ENCODE measurements at places on chromosomes 1 and 21.

- H3K36me3 ChIP-seq, result no peaks in the 10 kb centered on the region
- H3K27me3 ChIP-seq, result no peaks in the 10 kb centered on the region
- DNase-seq, result no peak
- peaks cover 21% of the 10 kb centered on the region for H3K4me1 ChIP-seq
- no peak overlapping the region for H3K4me3 ChIP-seq
Observed at GRCh38 chr1:226788965-226789364, 49.9 kb upstream of the ITPKB start.

DNA sequence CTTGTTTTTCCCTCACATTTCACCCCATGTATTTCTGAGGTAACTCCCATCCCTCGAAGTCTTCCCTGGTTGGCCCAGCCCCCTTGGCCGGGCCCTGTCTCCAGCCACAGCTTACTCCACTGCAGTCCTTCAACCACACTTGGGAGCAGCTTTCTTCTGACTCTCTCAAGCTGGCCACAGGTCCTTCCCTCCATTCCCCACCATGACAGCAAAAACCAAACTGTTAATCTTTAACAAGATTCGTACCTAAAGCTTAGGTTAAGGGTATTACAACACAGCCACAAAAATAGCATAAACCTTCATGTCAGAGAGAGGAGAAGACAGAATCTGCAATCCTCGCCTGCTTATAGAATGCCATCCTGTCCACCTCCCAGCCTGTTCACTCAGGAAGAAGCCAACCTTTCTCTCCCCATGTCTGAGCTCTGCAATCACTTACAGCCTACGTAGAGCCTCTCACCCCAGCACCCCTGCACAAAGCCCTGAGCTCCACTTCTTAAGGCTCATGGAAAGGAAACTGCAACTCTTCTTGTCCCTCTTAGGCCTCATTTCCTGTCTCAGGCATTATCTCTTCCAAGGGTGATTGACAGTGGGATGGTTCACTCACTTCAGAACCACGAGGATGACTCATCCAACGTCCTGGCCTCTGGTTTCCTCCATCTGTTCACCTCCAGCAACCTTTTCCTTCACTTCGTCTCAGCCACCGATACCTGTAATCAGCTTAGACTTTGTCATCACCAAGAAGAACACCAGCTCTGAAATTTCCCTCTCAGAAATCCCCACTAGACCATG lies 72.8 kb downstream of the CD2 start:
- peak overlapping the region; percentile 83 for H3K4me3 ChIP-seq
- DNase-seq, result peak; percentile 78
- no peaks in the 10 kb centered on the region for H3K27me3 ChIP-seq
- peak overlapping the region; percentile 94 for H3K27ac ChIP-seq

GRCh38 chr21:37039411-37040075 lies 33.0 kb downstream of the RIPPLY3 start:
- H3K27me3 ChIP-seq, result peaks cover 3% of the 10 kb centered on the region
- H3K4me1 ChIP-seq, result peaks cover under 1% of the 10 kb centered on the region
- H3K36me3 ChIP-seq, result no peaks in the 10 kb centered on the region
- no peak overlapping the region for H3K27ac ChIP-seq

DNA sequence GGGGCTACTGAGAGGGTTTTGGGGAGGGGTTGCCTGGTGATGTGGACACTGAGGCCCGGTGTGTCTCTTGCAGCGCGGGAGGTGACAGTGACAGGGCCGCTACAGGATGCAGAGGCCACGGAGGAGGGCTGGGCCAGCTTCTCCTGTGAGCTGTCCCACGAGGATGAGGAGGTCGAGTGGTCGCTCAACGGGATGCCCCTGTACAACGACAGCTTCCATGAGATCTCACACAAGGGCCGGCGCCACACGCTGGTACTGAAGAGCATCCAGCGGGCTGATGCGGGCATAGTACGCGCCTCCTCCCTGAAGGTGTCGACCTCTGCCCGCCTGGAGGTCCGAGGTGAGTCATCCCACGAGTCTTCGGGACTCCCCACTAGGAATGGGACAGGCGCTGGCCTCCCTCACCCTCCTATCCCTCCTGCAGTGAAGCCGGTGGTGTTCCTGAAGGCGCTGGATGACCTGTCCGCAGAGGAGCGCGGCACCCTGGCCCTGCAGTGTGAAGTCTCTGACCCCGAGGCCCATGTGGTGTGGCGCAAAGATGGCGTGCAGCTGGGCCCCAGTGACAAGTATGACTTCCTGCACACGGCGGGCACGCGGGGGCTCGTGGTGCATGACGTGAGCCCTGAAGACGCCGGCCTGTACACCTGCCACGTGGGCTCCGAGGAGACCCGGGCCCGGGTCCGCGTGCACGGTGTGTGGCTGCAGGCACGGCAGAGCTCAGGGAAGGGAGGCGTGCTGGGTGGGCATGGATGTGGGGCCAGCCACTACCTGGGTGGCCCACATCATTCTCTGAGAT lies 72.5 kb downstream of the OBSCN start:
- no peak overlapping the region for H3K4me3 ChIP-seq
- DNase-seq, result no peak
- H3K4me1 ChIP-seq, result peaks cover under 1% of the 10 kb centered on the region
- H3K36me3 ChIP-seq, result no peaks in the 10 kb centered on the region
- H3K27me3 ChIP-seq, result no peaks in the 10 kb centered on the region

- no peaks in the 10 kb centered on the region for H3K36me3 ChIP-seq
- peak; percentile 23 for DNase-seq
Observed at GRCh38 chr1:22884806-22885530, 87.7 kb downstream of the LACTBL1 start.

DNA sequence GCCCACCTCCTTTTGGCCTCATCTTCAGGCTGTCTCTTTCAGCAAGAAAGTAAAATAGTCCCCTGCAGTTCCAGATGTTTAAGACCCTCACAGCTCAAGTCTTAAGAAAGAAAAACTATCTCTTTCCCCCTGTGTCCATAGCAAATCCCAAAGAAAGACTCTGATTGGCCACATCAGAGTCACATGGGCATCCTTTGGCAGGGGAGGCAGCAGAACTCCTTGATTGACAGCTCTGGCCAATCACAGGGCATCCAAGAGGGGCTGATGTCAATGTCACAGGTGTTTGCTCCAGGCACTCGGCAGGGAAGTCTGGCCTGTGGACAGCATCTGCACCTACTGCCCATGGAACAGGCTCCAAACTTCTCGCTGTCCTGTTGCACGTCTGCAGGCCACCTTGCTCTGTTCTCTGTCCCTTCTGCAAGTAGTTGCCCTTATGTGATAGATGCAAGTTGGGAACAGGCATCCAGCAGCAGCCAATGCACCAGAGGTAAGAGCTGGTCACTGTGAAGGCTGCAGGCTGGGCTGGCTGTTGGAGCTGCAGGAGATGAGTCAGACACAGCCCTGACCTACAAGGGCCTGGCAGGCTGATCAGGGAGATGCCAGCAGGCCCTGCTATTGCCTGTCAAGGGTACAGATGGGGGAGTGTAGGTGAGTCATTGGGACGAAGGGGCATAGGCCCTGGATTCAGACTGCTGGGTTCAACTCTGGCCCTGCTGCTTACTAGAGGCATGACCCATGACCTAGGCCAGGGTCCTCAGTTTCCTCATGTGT lies 96.8 kb upstream of the TMEM51 start:
- no peaks in the 10 kb centered on the region for H3K36me3 ChIP-seq
- no peak for DNase-seq
- H3K4me3 ChIP-seq, result no peak overlapping the region
- H3K27ac ChIP-seq, result no peak overlapping the region
- H3K27me3 ChIP-seq, result no peaks in the 10 kb centered on the region

GRCh38 chr1:17066361-17067068 lies 12.7 kb upstream of the SDHB start:
- H3K36me3 ChIP-seq, result peaks cover 2% of the 10 kb centered on the region
- no peak for DNase-seq
- H3K27me3 ChIP-seq, result no peaks in the 10 kb centered on the region
- H3K4me1 ChIP-seq, result peaks cover 7% of the 10 kb centered on the region
- H3K4me3 ChIP-seq, result no peak overlapping the region
- no peak overlapping the region for H3K27ac ChIP-seq

DNA sequence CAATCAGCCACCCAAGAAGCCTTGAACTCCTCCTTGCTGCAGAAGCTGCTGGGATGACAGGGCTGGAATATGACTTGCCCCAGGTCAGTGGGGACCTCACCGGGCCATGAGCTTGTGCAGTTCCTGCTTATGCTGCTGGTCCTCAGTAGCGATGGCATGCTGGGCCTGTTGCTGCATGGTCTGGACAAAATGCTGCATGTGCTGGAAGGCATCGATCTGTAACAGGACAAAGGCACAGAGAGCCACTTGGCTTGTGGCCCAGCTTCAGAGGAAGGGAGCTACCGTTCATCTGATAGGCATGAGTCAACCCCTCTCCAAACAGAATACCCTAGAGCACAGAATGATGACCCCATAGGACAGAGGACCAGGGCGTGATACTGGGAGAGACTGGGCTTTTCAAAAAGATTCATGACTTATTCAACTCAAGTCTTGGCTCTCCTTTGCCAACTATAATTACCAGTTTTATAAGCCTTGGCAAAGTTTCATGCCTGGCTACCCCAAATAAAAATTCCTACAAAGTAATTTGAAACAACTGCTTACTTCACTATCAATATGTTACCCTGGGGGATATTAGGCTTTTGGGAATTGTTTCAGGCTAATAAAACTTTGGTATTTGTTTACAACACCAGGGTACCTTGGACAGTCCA lies 34.7 kb upstream of the EXOSC10 start:
- H3K36me3 ChIP-seq, result peaks cover 10% of the 10 kb centered on the region
- H3K4me3 ChIP-seq, result no peak overlapping the region
- H3K27ac ChIP-seq, result no peak overlapping the region
- no peak for DNase-seq
- no peaks in the 10 kb centered on the region for H3K27me3 ChIP-seq

DNA sequence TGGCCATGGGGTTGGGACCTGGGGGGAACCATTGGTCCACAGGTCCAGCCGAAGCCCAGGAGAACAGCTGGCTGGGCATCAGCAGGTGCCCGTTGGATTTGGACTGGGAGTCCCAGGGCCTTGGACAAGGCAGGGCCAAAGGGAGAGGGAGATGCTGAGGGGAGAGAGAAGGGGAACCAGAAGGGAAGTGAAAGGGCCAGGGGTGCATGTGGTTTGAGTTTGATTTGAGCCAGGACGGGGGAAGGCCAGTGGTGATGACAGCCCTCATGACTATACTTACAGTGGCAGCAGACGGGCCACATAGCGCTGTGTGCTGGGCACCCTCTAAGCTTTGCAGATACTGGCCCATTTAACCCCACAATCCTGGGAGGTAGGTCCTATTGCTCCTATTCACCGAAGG lies 18.8 kb downstream of the AGRN start:
- H3K36me3 ChIP-seq, result peaks cover 6% of the 10 kb centered on the region
- peaks cover 23% of the 10 kb centered on the region for H3K4me1 ChIP-seq
- DNase-seq, result no peak
- H3K27me3 ChIP-seq, result peaks cover 13% of the 10 kb centered on the region
- H3K4me3 ChIP-seq, result no peak overlapping the region

DNA sequence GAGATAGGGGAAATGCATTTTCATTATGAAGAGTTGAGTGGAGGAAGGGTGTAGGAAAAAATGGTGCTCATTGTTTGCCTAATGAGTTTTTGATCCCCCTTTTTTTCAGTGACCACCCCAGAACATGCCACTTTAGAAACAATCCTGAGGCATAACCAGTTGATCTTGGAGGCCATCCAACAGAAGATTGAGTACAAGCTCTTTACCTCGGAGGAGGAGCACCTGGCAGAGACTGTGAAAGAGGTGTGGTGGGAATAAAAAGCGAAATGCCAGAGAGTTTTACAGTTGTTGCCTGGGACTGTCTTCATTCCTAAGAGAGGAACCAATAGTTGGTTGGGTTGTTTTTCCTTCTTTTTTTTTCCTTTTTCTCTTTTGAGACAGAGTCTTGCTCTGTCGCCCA lies 54.3 kb upstream of the EPHA8 start:
- H3K27ac ChIP-seq, result no peak overlapping the region
- H3K4me3 ChIP-seq, result no peak overlapping the region
- H3K36me3 ChIP-seq, result peaks cover 11% of the 10 kb centered on the region
- no peak for DNase-seq
- H3K4me1 ChIP-seq, result no peaks in the 10 kb centered on the region

DNA sequence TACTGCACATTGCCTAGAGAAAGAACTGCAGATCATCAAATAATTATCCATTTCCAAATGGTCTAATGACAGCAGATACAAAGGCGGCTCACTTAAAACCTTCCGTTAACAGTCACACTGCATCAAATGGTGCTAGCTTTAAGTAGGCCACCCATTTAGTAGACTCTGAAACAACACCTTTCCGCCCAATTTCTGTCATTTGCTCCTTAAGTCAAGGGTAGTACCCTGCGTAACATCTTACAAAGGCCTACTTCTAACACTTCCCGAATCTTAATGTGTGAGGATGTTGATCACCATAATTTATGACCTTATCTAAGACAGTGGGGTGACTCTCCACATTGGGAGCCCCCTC lies 692 bp upstream of the RALGPS2 start:
- peak overlapping the region; percentile 32 for H3K27ac ChIP-seq
- H3K4me1 ChIP-seq, result peaks cover 20% of the 10 kb centered on the region
- DNase-seq, result no peak
- peak overlapping the region; percentile 79 for H3K4me3 ChIP-seq
- H3K36me3 ChIP-seq, result no peaks in the 10 kb centered on the region

DNA sequence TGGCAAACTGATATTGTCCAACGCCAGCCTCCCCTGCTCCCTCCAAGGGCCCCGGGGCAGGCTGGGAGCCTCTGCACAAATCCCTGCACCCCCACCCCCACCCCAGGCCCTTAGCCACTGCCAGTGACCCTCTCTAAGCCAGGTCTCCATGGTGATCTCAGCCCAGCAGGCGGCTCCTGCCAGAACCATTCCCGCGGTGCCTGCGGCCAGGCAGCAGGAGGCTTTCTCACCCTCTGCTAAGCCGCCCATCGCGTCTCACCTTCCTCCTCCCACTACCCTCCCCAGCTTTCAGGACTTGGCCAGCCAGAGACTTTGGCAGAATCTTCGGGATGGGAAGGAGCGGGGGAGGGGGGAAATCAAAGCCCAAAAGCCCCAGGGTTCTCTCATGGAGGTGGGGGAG lies 46.8 kb upstream of the WASF2 start:
- no peak overlapping the region for H3K4me3 ChIP-seq
- no peak overlapping the region for H3K27ac ChIP-seq
- no peaks in the 10 kb centered on the region for H3K27me3 ChIP-seq
- H3K4me1 ChIP-seq, result peaks cover 10% of the 10 kb centered on the region

GRCh38 chr21:39315603-39316445 lies 2.4 kb upstream of the BRWD1 start:
- DNase-seq, result no peak
- no peak overlapping the region for H3K4me3 ChIP-seq
- H3K27me3 ChIP-seq, result no peaks in the 10 kb centered on the region
- no peak overlapping the region for H3K27ac ChIP-seq
- peaks cover 26% of the 10 kb centered on the region for H3K4me1 ChIP-seq

DNA sequence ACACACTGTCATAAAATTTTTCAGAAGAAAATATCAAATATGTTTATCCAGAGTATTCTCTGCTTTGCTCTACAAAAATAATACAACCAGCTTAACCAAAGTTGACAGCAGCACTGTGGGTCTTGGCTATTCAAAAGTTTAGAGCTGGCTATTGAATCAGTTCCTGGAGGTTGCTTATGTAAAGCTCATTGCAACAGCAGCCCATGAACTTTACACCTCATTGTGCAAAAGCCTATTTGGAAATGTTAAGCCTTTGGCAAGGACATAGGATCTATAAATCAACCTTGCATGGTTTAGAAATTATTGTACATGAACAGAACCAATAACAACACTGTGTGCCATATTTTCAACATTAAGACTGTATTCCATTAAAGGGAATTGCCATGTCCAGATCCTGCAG lies 714.9 kb downstream of the ADGRL2 start:
- no peak for DNase-seq
- H3K4me1 ChIP-seq, result no peaks in the 10 kb centered on the region
- H3K4me3 ChIP-seq, result no peak overlapping the region
- no peaks in the 10 kb centered on the region for H3K27me3 ChIP-seq
- no peak overlapping the region for H3K27ac ChIP-seq
- H3K36me3 ChIP-seq, result no peaks in the 10 kb centered on the region

Measured in activated naive CD8-positive, alpha-beta T cell treated with anti-CD3 and anti-CD28 coated beads for 36 hours (primary cell).